HS-27A (cell line): ENCODE measurements at places on chromosomes 2 and 18.

DNA sequence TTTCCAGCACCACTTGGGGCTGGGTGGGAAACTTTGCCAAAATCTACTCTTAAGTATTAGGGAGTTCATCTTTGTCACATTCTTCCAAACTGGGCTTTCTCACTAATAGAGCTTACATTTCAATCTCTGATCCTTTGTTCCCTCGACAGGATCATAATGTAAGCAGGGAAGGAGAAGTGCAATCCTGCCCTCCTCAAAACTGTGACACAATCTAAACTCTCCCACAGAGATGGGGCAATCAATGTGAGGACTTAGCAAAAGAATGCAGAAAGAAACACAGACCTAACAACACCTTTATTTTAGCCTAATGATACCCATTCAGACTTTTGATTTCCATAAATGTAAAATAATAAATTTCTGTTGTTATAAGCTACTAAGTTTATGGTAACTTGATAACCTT lies 40.8 kb downstream of the DSEL start:
- DNase-seq, result no peak

DNA sequence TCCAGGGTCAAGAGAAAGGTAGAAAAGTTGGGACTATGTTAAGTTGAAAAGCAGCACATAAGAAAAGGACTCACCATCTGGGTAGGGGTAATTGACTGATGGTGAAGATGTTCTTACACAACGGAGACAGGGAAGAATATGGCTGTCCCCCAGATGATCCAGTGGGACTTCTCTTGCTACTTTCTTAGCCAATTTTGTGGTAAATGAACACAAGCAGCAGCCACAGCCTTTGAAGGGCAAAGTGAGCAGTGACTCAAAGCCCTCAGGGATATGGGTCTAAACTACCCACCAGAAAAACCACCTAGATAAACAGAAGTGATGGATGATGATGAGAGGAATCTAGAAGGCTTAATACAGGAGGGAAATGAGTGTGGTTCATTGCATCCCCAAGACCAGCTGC lies 65.8 kb upstream of the SLC9A2 start:
- DNase-seq, result no peak

GRCh38 chr2:239212121-239212928 lies 188.5 kb downstream of the HDAC4 start:
- DNase-seq, result no peak

- DNase-seq, result no peak
Measured at GRCh38 chr2:1033069-1033468, 82.4 kb downstream of the SNTG2 start.

- no peak for DNase-seq
Measured at GRCh38 chr2:230234122-230234722, 8.7 kb downstream of the SP140 start.

- DNase-seq, result no peak
Measured at GRCh38 chr2:158586491-158586890, 129.7 kb downstream of the PKP4 start.

DNA sequence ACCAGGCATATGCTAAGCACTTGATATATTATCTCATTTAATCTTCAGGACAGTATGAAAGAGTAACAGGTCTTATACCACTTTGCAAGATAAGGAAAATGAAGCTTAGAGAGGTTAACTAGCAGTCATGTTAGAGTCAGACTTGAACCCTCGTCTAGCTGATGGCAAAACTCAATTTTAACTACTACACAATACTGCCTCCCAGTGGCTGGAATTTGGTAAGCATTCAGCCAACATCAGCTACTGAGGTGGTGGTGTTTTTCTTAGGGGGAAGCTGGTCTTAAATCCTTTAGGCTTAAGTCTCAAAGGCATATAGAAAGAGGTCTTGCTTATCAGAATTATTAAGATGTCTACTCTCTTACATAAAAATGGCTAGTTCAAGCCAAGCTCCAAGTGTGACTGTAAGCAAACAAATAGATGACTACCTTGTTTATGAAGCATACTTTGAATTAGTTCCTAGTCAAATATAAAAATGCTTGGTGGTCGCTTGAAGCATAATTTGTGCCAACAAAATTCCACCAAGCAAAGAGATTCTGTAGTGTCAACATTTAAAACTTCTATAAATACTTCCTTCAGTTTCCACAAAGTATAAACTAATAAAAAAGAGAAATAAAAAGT lies 325.4 kb upstream of the FIGN start:
- DNase-seq, result peak; percentile 26
